ENCODE measurements at places on chromosomes 4 and X. TPM values are rescaled to one million over a fixed set of nuclear protein-coding genes. Genes with fewer than 3 reads are reported as not detected.

Gene H2BW2
- total RNA-seq = not detected

Gene CASP3
- 76.8 TPM for total RNA-seq

Gene TMEM175
- 8.0 TPM for total RNA-seq

Gene CLOCK
- total RNA-seq = 16.7 TPM

Gene SNX12
- 68.5 TPM for total RNA-seq

Gene CHST7
- total RNA-seq = 25.2 TPM

Gene TCEAL9
- total RNA-seq = 107 TPM

Gene RNF212
- 0.09 TPM for total RNA-seq

Gene BEX1
- total RNA-seq = 1.4 TPM

Gene CSAG1
- total RNA-seq = not detected

Gene DCAF4L1
- total RNA-seq = 0.09 TPM

Gene KLHL13
- total RNA-seq = 3.1 TPM

Gene TRMT44
- total RNA-seq = 11.3 TPM

Gene ZNF280C
- total RNA-seq = 2.2 TPM

Gene APLN
- total RNA-seq = 92.7 TPM

Gene BTC
- total RNA-seq = not detected

Gene RS1
- total RNA-seq = not detected

Gene CDX4
- not detected for total RNA-seq

Gene TAF7L
- total RNA-seq = 0.09 TPM

Gene TRIM2
- 17.3 TPM for total RNA-seq

Gene SHOX
- not detected for total RNA-seq

Gene ARHGAP6
- total RNA-seq = 0.47 TPM

Gene COX7B2
- not detected for total RNA-seq

Gene RAPGEF2
- total RNA-seq = 66.2 TPM

Gene ACOX3
- total RNA-seq = 42.5 TPM

Gene PAK3
- 0.94 TPM for total RNA-seq

Gene SPARCL1
- total RNA-seq = not detected

Gene HTN1
- total RNA-seq = not detected

Gene MAGED4
- 10.5 TPM for total RNA-seq

Gene CHRDL1
- total RNA-seq = not detected

Gene PRSS12
- 0.56 TPM for total RNA-seq

Gene SAGE1
- total RNA-seq = not detected

Gene COL4A5
- 85.2 TPM for total RNA-seq

Gene EGF
- not detected for total RNA-seq

Gene ZNF674
- 5.2 TPM for total RNA-seq

Gene GAGE12H
- total RNA-seq = not detected

Gene CENPC
- 14.0 TPM for total RNA-seq

Gene MOB1B
- total RNA-seq = 13.5 TPM

Gene NOCT
- 19.0 TPM for total RNA-seq

Gene ADH7
- total RNA-seq = not detected

Gene CCKAR
- not detected for total RNA-seq

Gene TMPRSS11D
- total RNA-seq = not detected

Gene ATOH1
- total RNA-seq = not detected

Gene SORBS2
- total RNA-seq = 27.5 TPM

Gene NUDT11
- total RNA-seq = 8.9 TPM

Gene HAND2
- total RNA-seq = 1.7 TPM

Gene TLL1
- total RNA-seq = 7.4 TPM

Gene IL1RAPL1
- total RNA-seq = 1.9 TPM

Gene TMSB15A
- 0.75 TPM for total RNA-seq

Gene RTL9
- not detected for total RNA-seq

Gene ATP11C
- total RNA-seq = 61.3 TPM

Gene HPSE
- total RNA-seq = 1.3 TPM

Gene SPACA5
- total RNA-seq = not detected

Gene USO1
- total RNA-seq = 85.4 TPM

Gene SOX3
- not detected for total RNA-seq

Gene FOXR2
- total RNA-seq = not detected

Gene GPR119
- not detected for total RNA-seq

Gene TCEAL5
- not detected for total RNA-seq
